ENCODE measurements at places on chromosomes 12 and 14. TPM values are rescaled to one million over a fixed set of nuclear protein-coding genes. Genes with fewer than 3 reads are reported as not detected.

GRCh38 chr12:3727877-3728632 is 24.9 kb downstream of the CRACR2A start:
- no peaks in the 10 kb centered on the region for H3K4me1 ChIP-seq
- H3K27ac ChIP-seq = no peak overlapping the region
- no peaks in the 10 kb centered on the region for H3K36me3 ChIP-seq
- DNase-seq = no peak
- no peaks in the 10 kb centered on the region for H3K27me3 ChIP-seq
- no peak overlapping the region for H3K4me3 ChIP-seq

The SPTB gene
- total RNA-seq = 1.1 TPM

The NABP2 gene
- total RNA-seq = 21.9 TPM

GRCh38 chr12:50506753-50507473 is 2.1 kb downstream of the DIP2B start:
- H3K4me3 ChIP-seq = no peak overlapping the region
- DNase-seq = no peak
- no peaks in the 10 kb centered on the region for H3K27me3 ChIP-seq

GRCh38 chr14:74697011-74697410 is 15.9 kb downstream of the AREL1 start:
- no peak overlapping the region for H3K4me3 ChIP-seq
- H3K27me3 ChIP-seq = no peaks in the 10 kb centered on the region
- DNase-seq = no peak

GRCh38 chr12:15732341-15733061 is 56.7 kb downstream of the EPS8 start:
- H3K4me1 ChIP-seq = no peaks in the 10 kb centered on the region
- H3K27me3 ChIP-seq = no peaks in the 10 kb centered on the region
- H3K36me3 ChIP-seq = no peaks in the 10 kb centered on the region
- peak overlapping the region; percentile 36 for H3K27ac ChIP-seq

The OTX2 gene
- not detected for total RNA-seq

The EXD2 gene
- total RNA-seq = 18.3 TPM

The RNF41 gene
- 47.6 TPM for total RNA-seq

The ETFBKMT gene
- total RNA-seq = 5.4 TPM

DNA sequence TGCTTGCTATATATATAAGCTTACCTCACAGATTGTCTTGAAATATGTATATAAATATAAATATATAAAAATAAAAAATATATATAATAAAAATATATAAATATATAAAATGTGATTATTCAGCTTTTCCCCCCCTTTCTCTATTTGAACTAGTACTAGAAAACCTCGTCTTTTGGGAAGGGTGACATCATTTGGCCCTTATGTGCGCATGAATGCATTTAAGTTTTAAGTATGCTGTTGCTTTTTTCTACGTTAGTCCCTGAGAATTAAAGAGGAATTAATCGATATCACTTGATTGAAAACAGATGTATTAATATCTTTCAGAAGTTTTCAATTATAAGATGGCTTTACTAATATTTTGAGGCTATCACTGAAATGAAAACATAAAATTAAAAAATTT is 69.9 kb downstream of the RAD51B start:
- no peaks in the 10 kb centered on the region for H3K27me3 ChIP-seq
- DNase-seq = no peak
- H3K4me3 ChIP-seq = no peak overlapping the region
- H3K4me1 ChIP-seq = peaks cover 18% of the 10 kb centered on the region
- H3K36me3 ChIP-seq = no peaks in the 10 kb centered on the region

DNA sequence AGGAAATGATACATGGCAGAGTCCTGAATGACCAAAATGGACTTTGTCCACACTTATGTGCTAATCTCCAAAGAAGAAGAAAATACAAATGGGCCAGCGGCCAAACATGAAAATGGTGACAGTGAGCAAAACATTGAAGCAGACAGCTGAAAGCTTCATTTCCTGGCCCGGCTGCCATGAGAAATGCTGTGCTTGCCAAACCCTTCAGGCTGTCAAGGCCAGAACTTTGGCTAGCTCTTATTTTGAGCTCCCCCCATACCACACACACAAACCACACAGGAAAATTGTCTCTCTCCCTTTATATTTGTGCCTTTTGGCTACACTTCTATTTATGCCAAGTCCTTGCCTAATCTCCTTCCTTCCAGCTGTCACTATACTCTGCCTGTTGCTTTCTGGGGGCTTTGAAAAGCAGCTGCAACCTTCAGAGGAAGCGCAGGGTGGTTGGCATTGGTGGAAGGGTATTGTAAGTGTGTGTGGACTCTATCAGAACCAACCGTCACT is 323.8 kb downstream of the RAD51B start:
- H3K4me3 ChIP-seq = no peak overlapping the region
- peak; percentile 27 for DNase-seq
- H3K27me3 ChIP-seq = no peaks in the 10 kb centered on the region
- peak overlapping the region; percentile 93 for H3K27ac ChIP-seq

The SLC6A13 gene
- 1.9 TPM for total RNA-seq

The PRB2 gene
- 0.10 TPM for total RNA-seq

The ARID4A gene
- 15.0 TPM for total RNA-seq

Measured in hepatocyte (in vitro differentiated cells).